ENCODE measurements at places on chromosomes 16 and 17.

DNA sequence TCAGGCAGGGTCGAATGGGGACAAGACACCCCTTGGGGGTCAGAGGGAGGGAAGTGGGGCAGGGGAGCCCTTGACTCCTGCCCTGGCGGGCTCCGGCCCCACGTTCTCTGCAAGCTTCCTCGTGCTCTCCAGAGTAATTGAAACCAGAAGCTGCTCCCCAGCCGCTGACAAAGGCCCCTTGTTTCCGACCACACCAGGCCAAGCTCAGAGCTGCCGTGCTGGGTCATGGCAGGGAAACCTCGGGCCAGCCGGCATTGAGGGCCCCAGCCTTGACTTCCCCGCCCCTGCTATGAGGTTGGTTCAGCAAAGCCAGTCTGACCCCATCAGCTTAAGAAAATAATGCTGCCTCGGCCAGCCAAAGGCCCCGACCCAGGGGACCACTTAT, 43.3 kb downstream of the TIMM22 start:
- peak; percentile 31 for DNase-seq

DNA sequence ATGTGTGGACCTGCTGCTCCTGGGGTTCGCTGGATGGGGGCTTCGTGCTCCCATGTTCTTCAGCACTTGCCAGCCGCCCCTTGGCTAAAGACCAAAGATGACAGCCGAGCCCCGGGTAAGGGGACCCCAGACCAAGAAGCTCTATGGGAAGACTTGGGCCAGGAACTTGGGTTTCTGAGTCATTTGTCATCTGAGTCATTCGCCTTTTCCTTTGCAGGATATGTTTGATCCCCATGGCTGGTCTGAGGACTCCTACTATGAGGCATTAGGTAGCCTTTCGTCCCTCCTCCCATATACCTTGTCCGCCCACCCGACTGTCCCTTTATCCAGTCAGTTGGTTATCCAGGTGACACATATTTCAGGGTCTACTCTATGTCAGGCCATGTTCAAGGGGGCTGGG, 17.7 kb upstream of the ITGB4 start:
- DNase-seq, result no peak

DNA sequence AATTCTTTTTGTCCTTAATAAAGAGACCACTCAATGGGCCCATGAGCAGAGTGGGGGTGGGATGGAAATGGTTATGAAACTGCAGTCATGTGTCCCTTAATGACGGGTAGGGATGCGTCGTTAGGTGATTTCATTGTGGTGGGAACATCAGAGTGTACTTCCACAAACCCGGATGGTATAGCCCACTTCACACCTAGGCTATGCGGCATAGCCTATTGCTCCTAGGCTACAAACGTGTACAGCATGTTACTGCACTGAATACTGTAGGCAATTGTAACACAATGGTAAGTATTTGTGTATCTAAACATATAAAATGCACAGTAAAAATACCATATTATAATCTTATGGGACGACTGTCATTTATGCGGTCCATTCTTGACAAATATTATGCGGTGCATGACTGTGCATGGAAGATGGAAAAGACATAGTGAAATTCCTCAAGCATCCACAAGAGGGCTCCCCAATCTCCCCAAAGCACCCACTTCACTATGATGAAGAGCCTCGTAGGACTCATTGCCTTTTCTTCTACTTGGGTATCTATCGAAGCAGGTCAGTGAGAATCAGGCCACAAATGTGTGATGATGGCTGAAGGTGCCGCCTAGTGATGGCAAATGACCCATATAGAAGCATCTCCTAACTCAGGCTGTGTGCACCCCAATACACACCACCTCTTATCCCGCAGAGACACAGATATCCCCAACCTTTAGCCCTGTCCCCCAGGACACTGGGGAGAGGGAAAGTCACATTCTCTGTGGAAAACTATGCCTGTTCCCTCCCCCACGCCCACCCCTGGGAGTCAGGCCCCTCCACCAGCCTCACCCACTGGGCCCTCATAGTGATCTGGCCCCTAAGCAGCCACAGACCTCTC, 43.5 kb downstream of the TBX21 start:
- no peak for DNase-seq

GRCh38 chr17:30454635-30455034, 22.6 kb upstream of the GOSR1 start:
- no peak for DNase-seq

DNA sequence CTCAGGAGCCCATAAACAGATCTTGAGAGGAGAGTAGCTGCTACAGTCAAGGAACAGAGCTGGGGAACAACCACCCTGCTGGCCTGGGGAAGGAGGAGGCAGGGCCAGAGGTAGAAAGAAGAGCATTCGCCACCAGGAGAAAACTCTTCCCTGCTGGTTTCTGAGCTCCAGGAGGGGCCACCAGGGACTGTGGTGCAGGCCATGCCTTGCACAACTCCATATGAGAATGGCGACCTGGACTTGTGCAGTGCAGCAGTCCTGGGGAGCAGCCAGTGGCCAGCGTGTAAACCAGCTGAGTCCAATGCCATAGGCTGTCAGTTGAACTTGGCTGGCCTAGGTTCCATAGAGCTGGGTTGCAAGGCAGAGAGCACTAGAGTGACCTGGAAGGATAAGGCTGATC, 11.6 kb downstream of the SLC13A2 start:
- DNase-seq, result no peak

DNA sequence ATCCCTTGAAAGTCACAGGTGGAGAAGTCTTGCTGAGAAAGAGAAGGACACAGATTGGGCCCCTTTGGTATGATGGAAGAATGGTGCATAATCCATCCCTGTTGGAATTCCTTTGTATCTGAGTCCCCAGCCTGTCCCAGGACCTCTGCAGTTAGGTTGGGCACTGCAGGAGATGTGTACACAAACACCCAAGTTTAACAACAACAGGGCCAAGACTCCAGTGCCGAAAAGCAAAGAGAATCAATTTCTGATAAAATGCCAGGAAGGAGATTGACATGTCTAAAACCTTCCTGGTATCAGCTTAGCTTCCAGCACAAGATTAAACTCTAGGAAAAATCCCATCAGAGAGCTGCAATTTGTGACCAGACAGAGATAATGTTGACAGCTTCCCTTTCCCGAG, 32.9 kb downstream of the KATNIP start:
- no peak for DNase-seq

DNA sequence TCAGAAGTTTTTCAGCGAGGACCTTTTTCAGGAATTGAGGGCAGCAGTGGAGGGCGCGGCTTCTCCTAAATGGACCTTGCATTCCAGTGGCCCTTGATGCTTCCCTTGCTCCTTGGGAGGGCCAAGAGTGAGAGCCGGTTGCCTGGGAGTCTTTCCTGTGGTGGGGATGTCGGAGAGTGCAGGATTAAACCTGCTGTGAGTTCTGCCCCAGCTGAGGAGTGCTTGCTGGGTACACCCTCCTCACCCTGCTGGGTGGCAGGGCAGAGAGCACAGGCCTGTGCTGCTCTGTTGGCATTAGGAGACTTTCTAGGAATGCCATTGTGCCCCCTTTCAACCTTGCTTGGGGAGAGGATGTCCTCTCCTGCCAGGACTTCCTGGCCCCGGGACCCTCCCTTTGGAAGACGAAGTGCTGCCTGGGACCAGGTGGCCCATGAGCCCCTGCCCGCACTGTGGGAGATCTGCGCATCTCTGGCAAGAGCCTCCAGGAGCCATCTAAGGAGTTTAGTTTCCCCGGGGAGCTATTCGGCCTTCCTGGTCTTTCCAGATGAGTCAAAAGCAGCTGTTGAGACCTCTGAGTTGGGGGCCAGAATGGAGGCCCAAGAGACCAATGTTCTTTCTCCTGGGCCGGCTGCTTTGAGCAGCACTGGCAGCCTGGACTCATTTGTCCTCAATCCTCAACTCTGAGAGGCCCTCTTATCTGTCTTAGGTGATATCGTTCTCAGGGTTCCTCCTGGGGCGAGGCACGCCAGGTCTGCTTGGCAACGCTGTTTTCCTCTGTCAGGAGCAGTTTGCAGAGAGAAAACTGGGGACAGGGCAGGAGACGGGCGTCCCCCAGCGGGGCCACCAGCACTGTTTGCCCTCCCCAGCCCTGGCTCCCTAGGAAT, 5.6 kb downstream of the LLGL2 start:
- no peak for DNase-seq

DNA sequence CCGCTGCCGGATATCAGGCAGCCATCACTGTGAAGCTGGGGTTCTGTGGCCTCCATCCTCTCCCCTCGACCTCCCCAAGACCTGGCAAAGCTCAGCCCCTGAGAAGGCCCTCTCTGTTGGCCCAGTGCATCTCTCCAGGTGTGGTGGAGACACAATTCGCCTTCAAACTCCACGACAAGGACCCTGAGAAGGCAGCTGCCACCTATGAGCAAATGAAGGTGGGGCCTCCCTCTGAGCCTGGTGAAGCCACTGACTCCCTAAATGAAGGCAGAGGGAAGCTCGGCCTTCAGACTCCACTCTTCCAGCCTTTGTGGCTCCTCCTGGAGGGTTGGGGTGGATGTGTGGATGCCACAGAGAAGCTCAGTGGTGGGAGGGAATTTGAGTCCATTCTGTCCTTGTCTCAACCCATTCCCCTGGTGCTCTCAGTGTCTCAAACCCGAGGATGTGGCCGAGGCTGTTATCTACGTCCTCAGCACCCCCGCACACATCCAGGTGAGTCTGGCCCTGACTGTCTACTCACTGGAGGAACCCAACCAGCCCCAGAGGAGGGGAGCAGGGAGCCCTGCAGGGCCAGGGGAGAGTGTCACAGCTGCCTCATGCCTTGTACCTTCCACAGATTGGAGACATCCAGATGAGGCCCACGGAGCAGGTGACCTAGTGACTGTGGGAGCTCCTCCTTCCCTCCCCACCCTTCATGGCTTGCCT, 1.7 kb upstream of the MRM1 start:
- no peak for DNase-seq

GRCh38 chr16:62076886-62077285, 40.6 kb upstream of the CDH8 start:
- DNase-seq, result no peak

- DNase-seq, result no peak
These were observed 111.4 kb downstream of the CA10 start for GRCh38 chr17:52047086-52047485.

DNA sequence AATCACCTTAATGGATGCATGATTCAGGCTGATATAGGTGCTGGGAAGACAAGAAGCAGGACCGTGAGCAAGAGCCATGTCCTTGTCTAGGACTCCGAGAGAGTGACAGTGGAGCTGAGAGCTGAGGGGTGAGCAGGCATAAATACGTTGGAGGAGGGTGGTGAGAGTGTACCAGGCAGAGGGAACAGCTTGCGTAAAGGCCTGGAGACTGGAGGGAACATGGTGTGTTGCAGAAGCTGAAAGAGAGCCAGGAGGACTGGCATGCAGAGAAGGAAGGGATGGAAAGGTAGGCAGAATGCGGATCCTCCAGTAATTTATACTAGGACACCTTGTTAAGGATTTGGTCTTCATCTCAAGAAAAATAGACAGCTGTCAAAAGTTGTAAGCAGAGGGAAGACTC, 653.2 kb downstream of the HS3ST4 start:
- no peak for DNase-seq

DNA sequence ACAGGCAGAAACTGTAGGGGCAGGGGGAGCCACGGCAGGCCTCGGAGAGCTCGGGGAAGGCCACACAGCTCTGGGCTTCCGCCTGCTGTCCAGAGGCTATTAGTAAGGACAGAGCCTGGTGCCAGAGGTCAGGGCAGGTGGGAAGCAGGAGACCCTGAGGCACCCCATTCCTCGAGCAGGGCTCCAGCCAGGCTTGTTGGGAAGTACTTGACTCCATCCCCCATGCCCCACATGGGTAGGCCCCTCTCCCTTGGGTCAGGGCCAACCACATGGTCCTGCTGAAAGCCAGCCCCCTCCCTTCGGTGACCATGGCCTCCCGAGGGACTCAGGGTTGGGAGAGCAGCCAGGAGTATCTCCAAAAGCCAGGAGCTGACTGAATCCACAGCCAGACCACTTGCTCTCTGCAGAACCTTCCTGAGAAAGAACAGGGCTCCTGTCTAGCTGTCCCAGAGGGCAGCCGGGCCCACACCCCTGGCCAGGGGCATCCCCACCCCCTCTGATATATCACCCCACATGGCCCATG, 17.4 kb upstream of the MPRIP start:
- DNase-seq, result no peak

GRCh38 chr16:30184096-30184890, 891 bp downstream of the CORO1A start:
- no peak for DNase-seq

- no peak for DNase-seq
These were observed 6.3 kb downstream of the CRHR1 start for GRCh38 chr17:45790296-45790922.

DNA sequence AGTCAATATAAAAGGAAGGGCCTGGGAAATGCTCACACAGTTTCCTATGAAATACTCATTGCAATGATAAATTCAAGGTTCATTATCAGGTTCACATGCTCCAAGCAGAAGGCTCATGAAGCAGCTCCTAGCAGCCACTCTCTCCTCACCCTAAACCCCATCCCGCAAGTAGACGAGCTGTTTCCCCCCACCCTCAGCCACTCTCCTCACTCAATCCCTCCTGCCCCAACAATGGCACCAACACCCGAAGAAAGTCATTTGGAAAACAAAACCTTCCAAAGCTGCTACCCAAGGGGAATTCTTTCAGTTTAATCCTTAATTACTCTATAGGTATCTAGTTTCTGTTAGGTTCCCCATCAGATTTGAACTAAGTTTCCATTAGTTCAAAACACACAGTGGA, 69.7 kb downstream of the CREBBP start:
- no peak for DNase-seq

GRCh38 chr17:28949185-28950016, 1.9 kb downstream of the PHF12 start:
- peak; percentile 93 for DNase-seq

DNA sequence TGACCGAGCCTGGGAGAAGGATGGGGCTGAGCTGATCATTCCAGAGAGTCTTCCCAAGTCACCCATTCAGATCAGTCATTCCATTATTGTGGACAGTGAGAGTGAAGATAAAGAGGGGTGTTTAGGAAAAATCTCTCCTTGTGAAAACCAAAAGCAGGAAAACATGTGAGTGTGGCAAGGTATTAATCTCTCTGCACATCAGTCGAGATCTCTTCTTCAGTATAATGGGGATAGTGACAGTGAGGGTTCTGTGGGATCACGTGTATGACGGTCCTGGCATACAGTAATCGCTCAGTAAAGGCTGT, 35.4 kb downstream of the CHD9 start:
- DNase-seq, result no peak

GRCh38 chr16:67803894-67804293, 2.5 kb downstream of the RANBP10 start:
- DNase-seq, result no peak

DNA sequence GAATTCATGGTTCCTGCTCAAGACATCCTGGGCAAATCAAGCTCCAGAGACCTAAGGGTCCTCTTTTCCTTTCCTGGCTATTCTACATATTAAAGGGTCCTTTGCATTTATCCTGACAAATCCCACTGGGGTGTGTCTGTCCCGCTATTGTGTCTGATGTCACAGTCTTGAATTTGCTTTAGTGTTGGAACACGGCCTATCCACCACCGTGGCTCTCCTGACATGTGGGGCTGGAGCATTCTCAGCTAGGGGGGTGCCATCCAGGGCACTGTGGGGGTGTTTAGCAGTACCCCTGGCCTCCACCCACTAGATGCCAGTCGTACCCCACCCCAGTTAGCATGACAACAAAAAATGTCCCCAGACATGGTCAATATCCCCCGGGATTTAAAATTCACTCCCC, 92.9 kb downstream of the IRF8 start:
- DNase-seq, result no peak
